ENCODE measurements at places on chromosomes 13 and 19.

DNA sequence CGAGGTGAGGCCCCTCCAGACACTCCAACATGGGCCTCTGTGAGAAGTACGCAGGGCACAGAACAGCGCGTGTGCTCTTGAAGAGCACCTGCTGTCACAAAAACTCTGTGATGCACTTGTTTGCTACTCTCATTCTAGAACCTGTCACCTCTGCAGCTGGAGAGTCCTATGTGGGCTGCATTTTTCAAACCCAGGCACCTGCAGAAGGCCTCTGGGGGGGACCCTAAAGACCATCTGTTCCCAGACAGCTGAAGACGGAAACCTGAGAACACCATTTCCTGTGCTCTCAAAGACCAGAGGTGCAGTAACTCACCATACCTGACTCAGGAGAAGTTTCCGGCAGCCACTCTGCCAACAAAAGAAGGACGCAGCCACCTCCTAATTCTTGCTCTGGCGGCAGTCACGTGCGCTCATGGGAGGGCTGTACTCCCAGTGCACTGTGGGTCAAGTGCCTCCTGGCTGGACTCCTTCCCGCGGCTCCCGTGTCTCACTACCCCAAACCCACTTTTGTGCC, 28.1 kb downstream of the RANBP3 start:
- no peak for DNase-seq

DNA sequence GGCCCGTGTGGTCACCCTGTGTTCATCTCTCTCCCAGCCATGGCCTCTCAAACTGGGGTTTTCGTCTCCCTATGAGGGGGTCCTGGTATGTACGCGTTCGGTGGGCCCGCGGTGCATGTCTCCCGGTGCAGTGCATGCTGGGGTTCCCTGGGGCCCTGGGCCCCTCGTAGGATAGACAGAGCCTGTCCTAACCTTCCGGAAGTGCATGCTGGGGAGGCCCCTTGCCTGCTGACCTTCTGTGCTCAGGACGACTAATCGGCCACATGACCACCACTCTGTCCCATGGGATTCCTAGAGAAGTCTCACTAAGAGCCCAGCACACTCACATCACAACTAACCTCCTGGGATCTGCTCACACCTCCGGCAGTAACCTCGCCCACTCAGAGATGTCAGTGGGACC, 4.9 kb upstream of the USE1 start:
- DNase-seq: no peak

DNA sequence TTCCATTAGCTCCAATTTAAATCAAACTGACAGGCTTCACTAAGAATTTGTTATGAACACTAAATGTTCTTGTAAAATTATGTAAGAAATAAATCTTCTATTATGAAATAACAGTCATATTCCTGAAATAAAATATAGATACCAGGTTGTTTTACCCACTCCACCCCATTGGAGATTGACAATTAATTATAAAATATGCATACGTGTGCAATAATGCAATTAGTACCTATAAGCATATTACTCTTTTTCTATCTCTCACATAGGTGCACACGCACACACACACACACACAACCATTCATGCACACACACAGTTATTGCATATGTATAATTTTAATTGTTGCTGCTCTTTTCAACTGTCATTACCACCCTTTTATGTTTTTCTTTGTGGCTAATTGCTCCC, 395.7 kb downstream of the SLITRK5 start:
- DNase-seq: no peak

DNA sequence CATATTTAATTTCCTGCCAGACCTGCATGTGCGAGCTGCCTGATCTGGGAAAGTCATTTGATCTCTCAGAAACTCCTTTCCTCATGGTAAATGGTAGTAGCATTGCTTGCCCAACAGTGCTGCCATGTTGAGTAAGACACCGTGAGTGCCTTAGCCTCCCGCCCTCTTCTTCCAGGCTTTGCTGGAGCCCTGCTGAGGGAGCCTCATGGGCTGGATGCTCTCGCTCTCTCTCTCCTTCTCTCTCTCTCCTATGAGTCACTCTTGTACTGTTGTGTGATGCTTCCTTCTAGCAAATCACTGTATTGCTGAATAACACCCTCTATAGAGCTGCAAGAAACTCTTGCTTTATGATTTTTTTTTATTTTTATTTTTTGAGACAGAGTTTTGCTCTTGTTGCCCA, 365.5 kb downstream of the UQCRFS1 start:
- peak; percentile 56 for DNase-seq

GRCh38 chr13:32284927-32285632, 30.1 kb downstream of the ZAR1L start:
- peak; percentile 9 for DNase-seq

DNA sequence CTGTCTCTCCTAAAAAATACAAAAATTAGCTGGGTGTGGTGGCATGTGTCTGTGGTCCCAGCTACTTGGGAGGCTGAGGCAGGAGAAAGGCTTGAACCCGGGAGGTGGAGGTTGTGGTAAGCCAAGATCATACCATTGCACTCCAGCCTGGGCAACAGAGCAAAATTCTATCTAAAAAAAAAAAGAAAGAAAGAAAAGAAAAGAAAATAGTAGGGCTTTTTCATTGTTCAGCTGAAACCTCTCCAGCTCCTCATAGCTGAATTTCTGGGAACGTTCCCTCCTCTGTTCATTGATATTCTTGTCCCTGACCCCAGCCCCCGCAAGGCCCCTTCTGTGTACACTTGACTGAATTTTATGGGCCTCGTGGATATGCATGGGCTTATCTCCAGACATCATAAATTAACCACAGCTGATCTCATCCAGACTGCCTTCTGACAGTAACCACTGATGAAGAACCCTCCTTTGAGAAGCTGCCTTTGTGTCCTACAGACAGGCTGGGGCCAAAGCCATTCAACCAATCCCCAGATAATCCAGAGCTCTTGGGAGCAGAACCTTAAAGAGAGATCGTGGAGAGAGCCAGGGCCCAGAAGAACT, at the start of gene ELSPBP1:
TSS of gene ELSPBP1 (plus strand) at position 424 of the 594 bp plus-strand sequence. CDS start 14,036 bp downstream, outside the sequence.
- DNase-seq: no peak

DNA sequence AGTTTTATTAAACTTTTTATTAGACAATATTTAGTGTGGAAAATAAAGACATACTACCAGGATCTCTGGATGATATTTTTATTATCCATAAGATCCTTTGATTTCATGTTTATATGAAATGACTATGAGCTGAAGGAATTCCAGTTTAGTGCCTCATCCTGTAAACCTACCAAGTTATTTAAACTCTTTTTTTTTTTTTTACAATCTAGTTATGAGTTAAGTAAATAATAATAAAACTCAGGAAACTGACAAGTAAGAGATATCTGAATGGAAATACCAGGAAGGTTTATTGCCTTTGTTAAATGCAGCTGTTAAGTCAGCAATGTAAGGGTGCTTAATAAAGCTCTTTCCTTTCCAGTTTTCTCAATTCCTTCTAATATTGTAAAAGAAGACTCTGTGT, 53.9 kb downstream of the RXFP2 start:
- no peak for DNase-seq

GRCh38 chr13:65789815-65790214, 1440.3 kb downstream of the PCDH9 start:
- DNase-seq: no peak

DNA sequence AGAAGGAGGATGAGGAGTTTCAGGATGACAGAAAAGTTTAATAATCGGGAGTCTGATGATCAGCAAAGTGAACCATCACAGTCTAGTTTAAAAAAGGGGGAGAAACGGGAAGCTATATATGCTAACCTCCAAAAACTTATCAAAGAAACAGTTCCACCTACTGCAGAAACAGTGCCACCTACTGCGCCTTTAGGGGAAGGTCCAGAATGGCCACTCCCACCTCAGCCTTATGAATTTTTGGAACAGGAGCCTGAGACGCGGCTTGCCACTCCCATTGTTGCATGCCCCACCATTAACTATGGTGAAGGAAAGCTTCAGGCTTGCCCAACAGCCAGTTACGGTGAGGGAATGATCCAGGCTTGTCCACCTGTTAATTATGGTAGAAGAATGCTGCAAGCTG, 929.0 kb downstream of the SLITRK6 start:
- DNase-seq: peak; percentile 21

All from mesendoderm (in vitro differentiated cells).